Skin of body (tissue), 3 donors: ENCODE measurements at places on chromosomes 2 and 18. TPM values are rescaled to one million over a fixed set of nuclear protein-coding genes. Genes with fewer than 3 reads are reported as not detected.

Gene CNDP1
- 0.10 TPM for total RNA-seq

Gene SERPINB11
- total RNA-seq = not detected

Gene SCN2A
- 0.20 TPM for total RNA-seq

Gene PCGF1
- 8.1 TPM for total RNA-seq

Gene CREG2
- total RNA-seq = 0.20 TPM

Gene COL4A3
- 0.20 TPM for total RNA-seq

Gene OSR1
- 12.9 TPM for total RNA-seq

Gene OXER1
- total RNA-seq = 1.1 TPM

Gene ITGA4
- total RNA-seq = 19.0 TPM

Gene ORC2
- 20.4 TPM for total RNA-seq

Gene VSNL1
- total RNA-seq = 21.9 TPM

Gene MARCO
- total RNA-seq = 1.7 TPM

Gene ANKRD53
- 2.1 TPM for total RNA-seq

Gene MDH1B
- total RNA-seq = 0.99 TPM

Gene PRADC1
- total RNA-seq = 9.0 TPM

Gene POLE4
- total RNA-seq = 14.1 TPM

Gene COLEC11
- total RNA-seq = not detected

Gene ZNF804A
- total RNA-seq = 0.30 TPM

Gene CRACDL
- 1.1 TPM for total RNA-seq

Gene GAL3ST2
- total RNA-seq = 0.30 TPM

Gene KLHL30
- total RNA-seq = 3.3 TPM

Gene CKAP2L
- 6.0 TPM for total RNA-seq

Gene DYSF
- 23.2 TPM for total RNA-seq

Gene TUBA3E
- total RNA-seq = not detected

Gene COPS7B
- total RNA-seq = 27.7 TPM

Gene TNFAIP6
- total RNA-seq = 26.5 TPM

Gene CTLA4
- 0.20 TPM for total RNA-seq

Gene POMC
- total RNA-seq = 3.6 TPM

Gene M1AP
- 0.99 TPM for total RNA-seq

Gene KCNF1
- 0.10 TPM for total RNA-seq

Gene CYBRD1
- 184 TPM for total RNA-seq

Gene SERPINB2
- 153 TPM for total RNA-seq

Gene SERPINB3
- total RNA-seq = 49.5 TPM

Gene TDRD15
- total RNA-seq = 0.10 TPM

Gene HES6
- total RNA-seq = 1.8 TPM

Gene SNRPD1
- total RNA-seq = 10.1 TPM

Gene SMAD7
- 20.9 TPM for total RNA-seq
